NCI-H1417 treated with DMSO at 0.1 percent for 48 hours (cell line): ENCODE measurements at places on chromosomes 4 and X.

DNA sequence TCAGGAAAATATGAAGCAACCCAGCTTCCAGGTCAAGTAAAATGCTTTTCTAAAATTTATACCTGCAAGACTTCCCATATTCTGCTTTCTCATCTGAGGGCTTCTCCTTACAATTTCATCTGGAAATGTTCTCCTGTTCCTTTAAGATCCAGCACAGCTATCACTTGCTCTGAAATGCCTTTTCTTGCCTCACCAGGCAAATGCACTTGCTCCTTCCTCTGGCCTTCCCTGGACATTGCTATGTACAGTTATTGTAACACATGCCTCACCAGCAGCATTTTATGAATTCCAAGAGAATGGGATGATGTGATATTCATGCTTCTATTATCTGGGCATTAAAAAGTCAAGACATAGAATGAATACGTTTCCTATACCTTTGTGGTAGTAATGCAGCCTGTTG lies 842.1 kb upstream of the INTU start:
- DNase-seq = no peak

GRCh38 chr4:91936311-91936710 lies 367.5 kb upstream of the GRID2 start:
- DNase-seq = no peak

DNA sequence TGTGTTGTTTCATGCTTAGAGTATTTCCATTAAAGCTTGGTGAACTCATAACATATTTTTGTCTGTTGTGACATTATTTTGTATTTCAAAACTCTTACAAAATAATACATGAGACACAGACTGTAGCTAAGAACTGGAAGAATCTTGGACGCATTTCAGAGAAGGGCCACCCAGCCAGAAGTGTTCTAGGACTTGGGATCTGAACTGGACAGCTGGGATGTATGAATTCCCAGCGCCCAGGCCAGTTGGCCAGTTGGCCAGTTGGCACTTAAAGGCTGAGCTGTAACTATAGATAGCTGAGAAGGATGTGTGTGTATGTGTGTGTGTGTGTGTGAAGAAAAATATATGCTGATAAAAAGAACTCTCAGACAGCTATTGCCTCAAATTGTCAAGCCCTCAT lies 193.4 kb upstream of the GPR101 start:
- DNase-seq = no peak

DNA sequence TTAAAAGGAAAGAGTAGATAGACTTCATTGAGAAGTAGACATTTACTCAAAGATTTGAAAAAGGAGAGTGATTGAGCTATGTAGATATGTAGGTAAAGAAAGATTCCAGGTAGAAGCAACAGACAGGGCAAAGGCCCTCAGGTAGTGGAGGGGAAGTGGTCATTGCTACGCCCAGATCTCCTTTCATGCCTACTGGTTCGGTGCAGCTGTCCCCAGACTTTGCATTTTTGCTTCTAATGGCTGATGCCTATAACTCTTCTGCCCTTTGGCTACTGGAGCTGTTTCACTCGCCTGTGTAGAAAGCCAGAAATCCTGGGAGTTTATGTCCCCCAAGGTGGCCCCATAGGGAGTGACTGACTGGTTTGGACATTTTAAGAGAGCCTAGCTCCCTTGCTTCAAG lies 16.9 kb upstream of the ARMCX2 start:
- DNase-seq = no peak

DNA sequence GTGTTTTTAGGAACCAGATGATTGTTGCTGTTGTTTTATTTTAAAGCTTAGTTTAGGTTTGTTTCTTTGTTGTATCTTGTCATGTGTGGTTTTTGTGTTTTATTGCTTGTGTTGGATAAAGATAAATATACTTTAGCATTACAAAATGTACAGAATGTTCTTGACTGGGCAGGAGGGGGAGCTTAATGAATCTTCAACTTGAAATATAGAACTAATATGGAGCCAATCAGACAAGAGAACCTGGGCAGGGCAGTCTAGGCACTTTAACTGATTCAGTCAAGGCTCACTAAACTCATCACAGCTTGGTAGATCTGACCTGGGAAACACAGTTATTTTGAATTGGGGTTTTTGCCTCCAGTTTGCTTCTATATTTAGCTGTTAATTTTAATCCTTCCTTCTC lies 304.2 kb downstream of the ARHGAP24 start:
- DNase-seq = no peak
